Activated T-helper 2 cell treated with anti-CD3 and anti-CD28 coated beads, Interferon-gamma antibody, Interleukin-2, Interleukin-4, amounts not matched to agents 10 μg/mL and 5 μg/mL and 100 μg/mL, durations not matched to agents 14 hours and 24 hours and 36 hours (primary cell): ENCODE measurements at places on chromosomes 11 and 22. TPM values are rescaled to one million over a fixed set of nuclear protein-coding genes. Genes with fewer than 3 reads are reported as not detected.
A peak's percentile ranks its signal among the peaks of the same experiment; 100 is the strongest.

NLRP10 gene
- not detected in 2 replicates for total RNA-seq

OR2AG1 gene
- not detected in 2 replicates for total RNA-seq

MS4A4A gene
- not detected in 2 replicates for total RNA-seq

TMPRSS13 gene
- 2.7 and 5.3 TPM in 2 replicates for total RNA-seq

HEPHL1 gene
- total RNA-seq: not detected in 2 replicates

NEFH gene
- 7.0 and 7.5 TPM in 2 replicates for total RNA-seq

LRRC56 gene
- total RNA-seq: 1.3 and 2.2 TPM in 2 replicates

CCDC87 gene
- total RNA-seq: 0.09 and 0.14 TPM in 2 replicates

CD6 gene
- total RNA-seq: 308 and 327 TPM in 2 replicates

XNDC1N gene
- 14.7 and 15.1 TPM in 2 replicates for total RNA-seq

GRCh38 chr11:69321877-69322361, 28.0 kb downstream of the MYEOV start:
- no peak for DNase-seq
- peaks cover 10% of the 10 kb centered on the region for H3K4me1 ChIP-seq
- H3K4me3 ChIP-seq: no peak overlapping the region
- H3K27me3 ChIP-seq: no peaks in the 10 kb centered on the region

GRCh38 chr11:41866525-41866924, 407.1 kb upstream of the LRRC4C start:
- H3K4me1 ChIP-seq: no peaks in the 10 kb centered on the region
- H3K4me3 ChIP-seq: no peak overlapping the region
- DNase-seq: no peak
- H3K36me3 ChIP-seq: no peaks in the 10 kb centered on the region
- no peaks in the 10 kb centered on the region for H3K27me3 ChIP-seq
- H3K27ac ChIP-seq: no peak overlapping the region

- peaks cover 4% of the 10 kb centered on the region for H3K4me1 ChIP-seq
- peaks cover 31% of the 10 kb centered on the region for H3K36me3 ChIP-seq
- H3K27ac ChIP-seq: no peak within 1 kb of the TSS
- H3K27me3 ChIP-seq: no peaks in the 10 kb centered on the region
- no peak for DNase-seq
- H3K4me3 ChIP-seq: peak within 1 kb of the TSS; percentile 51
Measured at GRCh38 chr11:67303132-67303834, at the start of gene SSH3. Gene SSH3, plus strand, starts transcription at chr11:67303530. Its CDS starts 96 bp downstream, at chr11:67303626.

DNA sequence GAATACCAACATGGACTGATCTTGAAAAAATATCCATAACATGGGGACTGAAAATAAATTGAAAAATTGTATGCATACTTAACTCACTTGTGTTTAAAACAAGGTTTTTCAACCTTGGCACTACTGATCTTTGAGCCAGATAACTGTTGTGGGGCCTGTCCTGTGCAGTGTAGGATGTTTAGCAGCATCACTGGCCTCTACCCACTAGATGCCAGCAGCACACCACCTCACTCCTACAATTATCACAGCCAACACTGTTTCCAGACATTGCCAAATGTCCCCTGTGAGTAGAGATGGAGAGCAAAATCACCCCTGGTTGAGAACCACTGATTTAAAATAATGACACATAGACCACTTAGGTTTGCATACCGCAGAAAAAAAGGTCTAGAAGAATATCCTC, 45.0 kb upstream of the SLC1A2 start:
- H3K27ac ChIP-seq: no peak overlapping the region

DNA sequence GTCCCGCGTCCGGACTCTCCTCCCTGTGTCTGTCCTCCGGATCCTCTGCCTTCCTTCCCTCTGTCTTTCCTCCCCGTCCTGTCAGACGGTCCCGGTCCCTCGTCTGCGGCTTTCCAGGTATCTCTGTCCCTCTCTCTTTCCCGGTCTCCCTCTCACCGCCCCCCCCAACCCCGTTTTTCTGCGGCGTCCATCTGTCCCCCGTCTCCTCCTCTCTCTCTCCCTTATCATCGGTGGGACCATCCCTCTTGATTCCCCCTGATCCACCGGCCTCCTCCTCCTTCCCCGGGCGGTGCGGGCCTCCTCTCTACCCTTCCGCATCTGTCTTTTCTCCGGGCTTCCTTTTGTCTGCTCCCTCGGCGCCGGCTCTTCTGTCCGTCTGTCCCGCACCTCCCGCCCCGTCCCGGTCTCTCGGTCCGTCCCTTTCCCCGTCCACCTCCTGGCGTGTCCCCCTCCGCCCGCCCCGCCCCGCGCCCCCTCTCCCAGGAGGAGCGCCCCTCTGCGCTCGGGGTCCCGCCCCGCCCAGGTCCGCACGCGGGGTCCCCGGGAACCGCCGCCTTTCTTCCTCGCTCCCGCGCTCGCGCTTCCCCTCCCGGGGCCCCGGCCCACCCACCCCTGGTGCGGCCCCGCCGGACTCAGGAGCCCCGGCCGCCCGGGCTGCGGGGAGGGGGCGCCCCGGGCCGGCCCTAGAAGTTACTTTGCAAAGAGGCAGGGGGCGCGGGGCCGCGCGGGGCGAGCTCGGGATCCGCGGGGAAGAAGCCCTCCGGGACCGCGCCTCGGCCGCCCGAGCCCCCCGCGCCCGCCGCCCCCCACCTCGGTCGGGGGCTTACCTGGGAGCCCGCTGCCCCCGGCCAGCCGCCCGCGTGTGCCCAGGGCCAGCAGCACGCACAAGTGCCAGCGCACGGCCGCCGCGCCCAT, 568 bp downstream of the SCUBE1 start:
- no peak for DNase-seq
- peaks cover 20% of the 10 kb centered on the region for H3K4me1 ChIP-seq
- no peak overlapping the region for H3K27ac ChIP-seq
- no peak overlapping the region for H3K4me3 ChIP-seq
- H3K36me3 ChIP-seq: no peaks in the 10 kb centered on the region

DNA sequence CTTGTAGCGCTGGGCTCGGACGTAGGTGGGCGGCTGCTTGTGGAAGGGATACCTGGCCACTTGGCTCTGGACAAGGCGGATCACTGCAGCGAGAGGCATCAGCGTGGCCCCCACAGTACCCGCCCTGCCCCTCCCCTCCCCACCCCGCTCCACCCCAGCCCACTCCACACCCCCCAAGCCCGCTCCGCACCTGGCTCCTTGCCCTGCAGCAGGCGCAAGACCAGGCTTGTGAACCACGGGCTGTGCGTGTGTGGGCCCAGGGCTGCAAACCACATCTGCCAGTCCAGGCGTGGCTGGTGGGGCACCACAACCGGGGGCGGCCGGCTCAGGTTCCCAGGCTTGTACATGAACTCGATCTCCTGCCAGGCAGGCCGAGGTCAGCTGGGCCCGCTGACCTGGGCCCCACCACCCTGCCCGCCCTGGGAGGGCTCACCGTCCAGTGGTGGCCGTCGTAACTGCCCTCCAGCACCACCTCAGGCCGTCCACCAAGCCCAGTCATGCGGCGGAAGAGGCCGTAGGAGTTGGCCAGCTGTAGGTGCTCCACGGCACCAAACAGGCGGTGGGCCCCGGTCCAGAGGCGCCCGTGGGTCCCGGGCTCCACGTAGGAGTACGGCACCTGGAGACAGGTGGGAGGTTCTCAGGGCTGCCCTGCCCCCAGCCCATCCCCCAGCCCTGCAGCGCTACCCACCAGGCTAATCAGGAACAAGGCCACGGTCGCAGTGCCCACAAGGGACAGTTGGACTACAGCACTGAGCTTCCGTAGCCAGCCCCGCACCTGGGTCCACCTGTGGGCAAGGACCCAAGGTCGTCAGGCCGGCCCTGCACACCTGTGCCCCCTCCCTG, 2.9 kb downstream of the LMF2 start:
- no peaks in the 10 kb centered on the region for H3K27me3 ChIP-seq
- H3K4me3 ChIP-seq: no peak overlapping the region
- H3K27ac ChIP-seq: no peak overlapping the region
- peaks cover 8% of the 10 kb centered on the region for H3K36me3 ChIP-seq
- DNase-seq: no peak
- peaks cover 9% of the 10 kb centered on the region for H3K4me1 ChIP-seq

- DNase-seq: no peak
- H3K4me1 ChIP-seq: peaks cover 9% of the 10 kb centered on the region
- no peaks in the 10 kb centered on the region for H3K36me3 ChIP-seq
- no peak overlapping the region for H3K27ac ChIP-seq
- peaks cover 20% of the 10 kb centered on the region for H3K27me3 ChIP-seq
Measured at GRCh38 chr11:114340311-114341131, 44.3 kb downstream of the NNMT start.

DNA sequence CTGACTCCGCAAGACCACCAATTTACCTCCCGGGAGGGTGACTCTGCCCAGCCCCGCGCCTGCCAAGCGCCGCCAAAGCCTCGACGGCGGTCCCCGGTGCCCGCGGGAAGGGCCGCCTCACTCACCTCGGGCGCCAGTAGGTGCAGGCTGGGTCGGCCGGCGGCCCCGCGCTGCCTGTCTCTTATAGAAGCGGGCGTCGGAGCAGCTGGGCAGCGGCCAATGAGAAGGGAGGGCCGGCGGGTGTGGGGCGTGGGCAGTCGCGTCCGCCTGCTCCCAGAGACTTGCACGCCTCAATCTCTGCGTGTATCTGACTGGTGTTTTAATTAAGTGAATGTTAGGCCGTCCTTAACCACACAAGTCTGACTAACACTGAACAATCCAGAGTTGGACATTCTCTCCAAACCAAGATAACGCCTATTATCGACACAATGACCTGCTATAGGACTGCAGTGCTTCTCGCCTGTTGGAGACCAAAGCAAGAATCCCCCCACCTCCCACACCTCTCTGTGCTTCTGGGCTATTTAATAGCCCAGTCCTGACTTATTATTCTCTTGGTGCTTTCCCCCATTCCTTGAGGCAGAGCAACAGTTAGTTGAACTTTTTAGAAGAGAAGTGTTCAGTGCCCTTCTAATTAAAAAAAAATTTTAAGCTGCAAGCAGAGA, at the start of gene TPH1:
Gene TPH1 (minus strand): TSS at position 154 of the 662 bp plus-strand sequence. CDS start 5,507 bp downstream, outside the sequence.
- peaks cover 56% of the 10 kb centered on the region for H3K27me3 ChIP-seq
- H3K36me3 ChIP-seq: no peaks in the 10 kb centered on the region
- H3K27ac ChIP-seq: no peak within 1 kb of the TSS
- no peak within 1 kb of the TSS for H3K4me3 ChIP-seq
- H3K4me1 ChIP-seq: peaks cover 1% of the 10 kb centered on the region

DNA sequence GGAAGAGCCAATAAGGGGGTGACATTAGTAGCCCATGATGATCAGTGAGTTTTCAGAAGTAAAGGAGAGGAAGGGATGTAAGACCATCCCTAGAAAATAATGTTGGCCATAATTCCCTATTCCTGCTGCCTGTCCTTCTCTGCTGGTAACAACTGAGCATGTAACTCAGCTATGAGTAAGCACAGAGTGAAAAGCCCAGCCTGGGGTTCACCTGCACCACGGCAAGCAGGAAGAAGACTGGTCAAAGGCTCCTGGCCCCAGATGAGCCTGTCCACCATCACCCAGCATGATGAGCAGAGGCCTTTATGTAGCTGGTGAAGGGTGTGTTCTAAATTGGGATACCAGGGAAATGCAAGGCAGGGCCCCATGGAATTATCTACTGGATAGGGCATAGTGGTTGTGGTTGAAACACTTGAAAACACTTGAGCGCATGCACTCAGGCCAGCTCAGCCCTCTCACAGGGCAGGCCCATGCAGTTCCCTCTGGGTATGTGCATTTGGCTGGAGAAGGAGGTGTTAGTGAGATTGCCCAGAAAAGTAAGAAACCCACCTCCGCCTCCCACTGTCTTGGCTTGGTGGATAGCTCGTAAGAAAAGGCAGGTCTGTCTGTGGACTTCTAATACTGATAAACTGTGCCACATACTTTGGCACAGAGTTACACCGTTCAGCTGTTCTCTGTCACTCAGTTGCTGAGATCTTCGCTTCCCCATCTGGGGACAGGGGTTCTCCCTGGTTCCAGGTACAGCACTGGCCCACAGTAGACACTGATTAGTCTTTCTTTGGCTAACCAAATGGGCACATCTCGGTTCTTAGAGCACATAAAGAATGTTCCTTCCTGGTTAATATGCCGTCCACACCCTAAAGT, 86.8 kb downstream of the AMOTL1 start:
- no peak overlapping the region for H3K27ac ChIP-seq
- H3K36me3 ChIP-seq: no peaks in the 10 kb centered on the region
- no peak overlapping the region for H3K4me3 ChIP-seq
- DNase-seq: no peak
- no peaks in the 10 kb centered on the region for H3K4me1 ChIP-seq
- no peaks in the 10 kb centered on the region for H3K27me3 ChIP-seq

DNA sequence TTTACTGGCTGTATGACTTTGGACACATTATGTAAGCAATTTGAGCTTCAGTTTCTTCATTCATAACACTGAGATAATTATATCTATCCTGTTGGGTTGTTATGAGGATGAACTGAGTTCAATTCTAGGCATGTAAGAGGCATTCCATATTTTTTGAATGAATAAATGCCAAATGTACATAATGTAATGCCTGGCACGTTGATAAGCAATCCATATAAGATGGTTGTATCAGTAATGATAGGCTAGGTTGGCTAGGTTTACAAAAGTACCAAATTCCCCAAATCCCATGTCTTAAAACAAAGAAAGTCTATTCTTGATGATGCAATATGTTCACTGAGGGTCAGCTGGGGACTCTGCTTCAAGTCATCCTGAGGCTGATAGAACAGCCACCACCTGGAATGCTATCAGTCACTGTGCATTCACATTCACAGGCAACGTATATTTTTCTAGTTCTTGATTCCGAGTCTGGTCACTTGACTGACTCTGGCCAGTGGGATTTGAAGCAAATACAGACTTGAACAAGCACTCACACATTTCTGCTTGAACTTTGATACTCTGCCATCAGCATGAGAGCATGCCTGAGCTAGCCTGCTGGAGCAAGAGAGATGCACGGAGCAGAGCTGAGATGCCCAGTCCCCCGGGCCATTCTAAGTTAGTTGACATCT, 104.0 kb upstream of the TIMP3 start:
- H3K27me3 ChIP-seq: peaks cover 12% of the 10 kb centered on the region
- H3K4me3 ChIP-seq: no peak overlapping the region
- H3K27ac ChIP-seq: no peak overlapping the region
- no peaks in the 10 kb centered on the region for H3K36me3 ChIP-seq
- no peak for DNase-seq
- H3K4me1 ChIP-seq: no peaks in the 10 kb centered on the region

- peaks cover 21% of the 10 kb centered on the region for H3K27me3 ChIP-seq
- no peak overlapping the region for H3K4me3 ChIP-seq
- no peaks in the 10 kb centered on the region for H3K36me3 ChIP-seq
- H3K27ac ChIP-seq: no peak overlapping the region
Measured at GRCh38 chr11:44671234-44671633, 55.5 kb upstream of the TSPAN18 start.
